ENCODE measurements at places on chromosomes 7 and 10.

DNA sequence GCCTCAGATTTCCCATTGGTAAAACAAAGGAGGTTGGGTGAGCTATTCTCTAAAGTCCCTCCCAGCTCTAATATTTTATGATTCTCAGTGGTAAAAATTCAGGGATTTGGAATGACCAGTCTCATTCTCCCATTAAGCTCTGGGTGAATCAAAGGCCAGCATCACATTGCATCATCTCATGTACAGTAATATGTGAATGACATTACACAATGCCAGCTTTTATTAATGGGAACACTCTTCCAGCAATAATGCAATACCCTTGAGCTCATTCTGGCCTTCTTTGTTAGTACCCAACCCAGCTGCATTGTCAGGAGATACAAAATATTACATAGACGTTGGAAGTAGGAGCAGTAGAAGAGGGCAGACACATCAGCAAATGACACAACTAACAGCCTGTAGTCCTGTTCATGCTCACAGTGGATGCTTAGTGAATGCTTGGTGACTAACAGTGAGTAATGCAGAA lies 100.0 kb upstream of the EGR2 start:
- no peak for DNase-seq

DNA sequence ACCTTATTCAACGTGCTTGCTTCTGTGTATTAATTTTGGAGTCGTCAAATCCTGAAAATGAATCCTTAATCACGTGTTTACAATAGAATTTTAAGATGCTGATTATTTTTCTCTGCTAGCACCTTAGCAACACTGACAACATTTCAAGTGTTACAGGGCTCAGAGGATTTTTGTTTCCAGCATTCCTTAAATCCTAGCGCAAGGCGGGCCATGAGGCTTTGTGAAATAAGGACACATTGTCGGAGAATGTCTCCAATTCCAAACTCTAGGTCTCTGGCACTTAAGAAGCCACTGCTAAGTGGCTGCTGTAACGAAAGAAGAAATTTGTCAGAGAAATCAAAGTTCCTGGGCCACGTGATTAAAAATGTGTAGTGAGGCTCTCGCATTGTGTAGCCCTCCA lies 390.9 kb upstream of the CELF2 start:
- no peak for DNase-seq

GRCh38 chr7:38300175-38300574 lies 26.7 kb upstream of the TARP start:
- DNase-seq = no peak

- no peak for DNase-seq
Observed at GRCh38 chr10:59888781-59889435, 17.4 kb downstream of the CCDC6 start.

DNA sequence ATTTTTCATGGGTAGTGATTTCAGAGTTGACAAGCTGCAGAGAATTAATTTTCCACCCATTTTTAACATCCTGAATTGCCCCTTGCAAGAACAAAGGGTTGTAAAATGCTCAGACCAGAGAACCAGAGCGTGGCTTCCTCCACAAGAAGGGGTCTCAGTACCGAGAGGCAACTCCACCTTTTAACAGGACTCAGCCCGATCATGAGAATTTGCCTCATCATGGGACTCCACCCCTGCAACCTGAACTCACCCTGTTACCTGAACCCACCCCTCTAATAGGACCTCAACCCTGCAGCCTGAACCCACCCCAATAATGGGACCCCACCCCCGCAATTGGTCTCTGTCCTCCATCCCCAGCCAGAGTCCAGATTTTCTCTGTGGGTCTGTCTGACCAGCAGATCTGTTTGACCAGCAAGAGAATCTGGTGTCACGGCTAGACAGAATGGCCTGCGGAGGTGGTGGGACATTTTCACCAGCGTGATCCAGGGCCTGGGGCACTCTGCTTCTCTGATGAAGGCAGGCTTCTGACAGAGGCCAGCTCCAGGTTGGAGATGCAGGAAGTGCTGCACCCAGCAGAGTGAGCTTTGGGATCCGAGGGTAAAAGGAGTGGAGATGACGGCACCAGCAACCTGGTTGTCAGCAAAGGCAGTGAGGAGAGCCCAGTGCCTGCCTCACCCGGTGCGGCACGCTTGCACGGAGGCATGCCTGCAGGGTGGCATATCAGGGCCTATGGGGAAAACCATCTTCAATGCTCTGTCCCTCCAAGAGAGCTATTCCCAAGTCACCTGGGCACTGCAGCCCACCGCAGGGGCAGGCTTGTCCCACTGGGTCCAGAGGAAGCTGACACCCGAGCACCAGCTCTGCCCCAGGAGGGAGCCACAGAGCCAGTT lies 136.6 kb downstream of the TCERG1L start:
- DNase-seq = no peak

DNA sequence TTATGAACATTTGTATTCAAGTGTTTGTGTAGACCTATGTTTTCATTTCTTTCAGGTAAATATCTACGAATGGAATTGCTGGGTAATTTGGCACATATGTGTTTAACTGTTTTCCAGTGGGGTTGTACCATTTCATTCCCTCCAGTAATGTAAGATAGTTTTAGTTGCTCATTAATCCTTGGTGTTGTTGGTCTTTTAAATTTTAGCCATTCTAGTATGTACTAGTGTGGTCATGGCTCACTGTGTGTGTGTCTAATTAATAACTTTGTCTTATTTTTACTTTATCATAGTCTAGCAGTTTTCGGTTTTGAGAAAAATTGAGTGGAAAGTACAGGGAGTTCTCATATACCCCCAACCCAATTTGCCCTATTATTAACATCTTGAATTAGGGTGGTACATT lies 278.8 kb downstream of the CAMK1D start:
- DNase-seq = no peak

DNA sequence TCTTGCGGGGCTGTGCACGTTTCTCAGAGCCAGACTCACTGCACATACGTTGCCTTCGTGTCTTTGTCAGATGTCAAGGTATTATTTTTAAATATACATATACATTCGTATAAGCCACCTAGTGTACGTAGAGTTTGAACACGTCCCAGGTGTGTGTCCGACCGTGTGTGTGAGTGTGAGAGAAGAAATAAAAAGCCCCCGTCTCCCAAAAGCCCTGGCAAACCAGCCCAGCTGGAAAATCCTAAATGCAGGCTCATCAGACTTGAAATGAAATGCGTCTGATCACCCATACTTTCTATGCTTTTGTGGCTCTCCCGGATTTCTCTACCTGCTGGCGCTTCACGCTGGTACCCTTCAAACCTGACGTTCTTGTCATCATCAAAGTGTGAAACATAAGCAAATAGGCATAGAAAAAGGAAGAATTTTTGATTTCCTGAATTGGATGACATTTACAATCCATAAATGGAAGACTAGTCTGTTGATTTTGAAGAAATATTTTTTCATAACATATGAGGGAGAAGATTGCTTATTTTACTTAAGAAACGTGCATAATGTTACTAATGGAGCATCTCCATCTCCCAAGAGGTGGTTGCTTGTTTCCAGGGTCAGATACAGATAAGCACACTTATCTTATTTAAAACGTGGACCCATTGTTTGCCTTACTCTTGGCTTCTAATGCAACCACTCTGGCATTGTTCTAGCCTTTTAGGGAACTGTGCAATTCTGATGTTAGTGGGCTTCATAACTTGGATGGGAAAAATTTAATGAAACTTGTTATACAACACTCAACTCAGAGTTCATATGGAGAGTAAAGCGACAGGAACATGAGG lies 971 bp downstream of the PRKG1 start:
- no peak for DNase-seq

DNA sequence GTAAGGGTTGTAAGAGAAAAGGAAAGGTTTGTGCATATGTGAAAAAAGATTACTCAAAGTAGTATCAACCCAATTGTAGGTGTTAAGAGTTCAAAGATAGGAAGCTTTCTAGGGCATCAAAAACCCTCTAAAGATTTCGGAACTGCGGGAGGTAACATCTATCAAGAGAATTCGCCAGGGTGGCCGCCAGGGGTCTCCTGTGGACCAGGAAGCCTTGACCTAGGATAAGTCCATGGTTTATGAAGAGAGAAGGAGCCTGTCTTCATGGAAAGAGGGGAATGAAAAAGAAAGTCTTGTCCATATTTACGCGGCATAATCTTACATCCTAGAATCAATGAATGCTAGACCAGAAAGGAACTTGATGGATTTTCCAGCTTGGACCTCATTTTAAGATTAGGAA lies 140.7 kb upstream of the CALCR start:
- no peak for DNase-seq
